ENCODE measurements at places on chromosomes 6 and 20.
A peak's percentile ranks its signal among the peaks of the same experiment; 100 is the strongest.

DNA sequence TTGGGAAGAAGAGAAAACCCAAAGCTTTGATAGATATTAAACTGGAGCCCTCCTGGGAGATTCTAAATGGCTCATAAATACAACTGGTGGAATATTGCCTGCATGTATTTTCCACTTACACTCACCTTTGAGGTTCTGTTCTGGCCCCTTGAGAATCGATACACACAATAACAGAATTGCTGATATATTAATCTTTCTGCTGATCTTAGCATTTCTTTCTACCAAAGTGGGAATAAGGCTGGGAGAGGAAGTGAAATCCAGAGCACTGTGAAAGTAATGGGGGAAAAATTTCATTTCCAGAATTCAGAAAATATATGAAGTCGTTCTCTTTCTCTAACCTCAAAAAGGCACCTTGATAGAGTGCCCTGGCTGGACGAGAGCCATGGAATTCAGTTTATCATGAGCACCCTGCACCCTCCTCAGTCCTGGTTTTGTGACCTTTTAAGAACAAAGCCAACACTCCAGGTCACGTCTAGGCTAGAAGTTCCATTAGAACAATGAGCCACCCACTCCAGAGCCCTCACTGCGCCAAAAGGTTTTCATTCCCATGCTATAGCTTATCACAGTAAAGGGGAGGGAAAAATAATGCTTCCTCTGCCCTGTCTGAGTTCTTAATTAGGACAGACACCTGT is 244.5 kb downstream of the CD83 start:
- no peak for DNase-seq

GRCh38 chr6:136318676-136319075 is 29.0 kb upstream of the BCLAF1 start:
- DNase-seq: no peak

- no peak for DNase-seq
Observed at GRCh38 chr6:127547215-127547614, 28.1 kb upstream of the MTCL3 start.

DNA sequence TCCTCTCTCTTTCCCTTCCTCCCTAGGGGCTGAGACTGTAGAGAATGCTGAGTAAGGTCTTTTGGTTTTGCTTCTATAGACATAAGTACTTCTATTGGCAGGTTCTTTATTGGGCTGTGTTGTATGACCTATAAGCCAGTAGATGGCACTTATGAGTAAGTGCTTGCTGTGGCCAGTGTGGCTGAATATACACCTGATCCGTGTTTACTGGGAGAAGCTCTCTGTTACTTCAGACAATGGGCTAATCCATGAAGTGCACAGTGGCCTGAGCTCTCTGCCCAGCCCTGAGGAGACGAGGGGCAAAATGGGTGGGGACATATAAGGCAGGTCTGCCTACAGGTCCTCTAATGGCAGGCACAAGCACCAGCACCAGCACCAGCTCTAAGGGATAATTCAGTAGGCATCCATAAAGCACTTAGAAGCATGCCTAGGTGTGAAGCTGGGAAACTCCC is 610.3 kb downstream of the RNF144B start:
- no peak for DNase-seq

DNA sequence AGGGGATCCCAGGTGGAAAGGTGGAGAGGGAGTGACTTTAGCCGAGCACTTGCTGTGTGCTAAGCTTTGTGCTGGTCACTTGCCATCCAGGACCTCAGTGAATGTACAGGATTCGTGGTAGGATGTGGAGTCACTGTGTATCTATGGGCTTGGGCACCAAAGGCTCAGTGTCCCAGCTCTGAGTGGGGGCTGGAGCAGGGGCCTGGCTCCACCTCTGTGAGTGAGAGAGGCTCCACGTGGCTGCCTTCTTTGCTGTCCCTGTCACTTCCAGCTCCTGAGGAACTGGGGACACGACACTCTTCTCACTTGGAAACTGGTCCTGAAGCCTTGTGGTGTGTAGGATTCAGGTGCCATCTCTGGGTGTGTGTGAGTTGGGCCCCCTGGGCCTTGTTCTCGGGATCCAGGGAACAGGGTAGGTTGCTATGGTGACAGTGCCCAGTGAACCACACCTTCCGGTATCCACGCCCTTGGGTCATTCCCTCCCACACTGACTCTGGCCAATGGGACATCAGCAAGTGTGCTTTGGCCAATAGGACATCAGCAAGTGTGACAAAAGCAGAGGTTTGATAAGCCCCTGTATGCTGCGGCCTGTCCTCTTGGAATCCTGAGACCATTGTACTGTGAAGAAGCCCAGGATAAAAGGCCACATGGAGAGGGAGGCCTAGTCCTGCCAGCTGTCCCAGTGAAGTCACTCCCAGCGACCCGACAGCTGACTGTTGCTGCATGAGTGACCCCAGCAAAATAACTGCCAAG is 87.7 kb downstream of the CDH22 start:
- DNase-seq: no peak

DNA sequence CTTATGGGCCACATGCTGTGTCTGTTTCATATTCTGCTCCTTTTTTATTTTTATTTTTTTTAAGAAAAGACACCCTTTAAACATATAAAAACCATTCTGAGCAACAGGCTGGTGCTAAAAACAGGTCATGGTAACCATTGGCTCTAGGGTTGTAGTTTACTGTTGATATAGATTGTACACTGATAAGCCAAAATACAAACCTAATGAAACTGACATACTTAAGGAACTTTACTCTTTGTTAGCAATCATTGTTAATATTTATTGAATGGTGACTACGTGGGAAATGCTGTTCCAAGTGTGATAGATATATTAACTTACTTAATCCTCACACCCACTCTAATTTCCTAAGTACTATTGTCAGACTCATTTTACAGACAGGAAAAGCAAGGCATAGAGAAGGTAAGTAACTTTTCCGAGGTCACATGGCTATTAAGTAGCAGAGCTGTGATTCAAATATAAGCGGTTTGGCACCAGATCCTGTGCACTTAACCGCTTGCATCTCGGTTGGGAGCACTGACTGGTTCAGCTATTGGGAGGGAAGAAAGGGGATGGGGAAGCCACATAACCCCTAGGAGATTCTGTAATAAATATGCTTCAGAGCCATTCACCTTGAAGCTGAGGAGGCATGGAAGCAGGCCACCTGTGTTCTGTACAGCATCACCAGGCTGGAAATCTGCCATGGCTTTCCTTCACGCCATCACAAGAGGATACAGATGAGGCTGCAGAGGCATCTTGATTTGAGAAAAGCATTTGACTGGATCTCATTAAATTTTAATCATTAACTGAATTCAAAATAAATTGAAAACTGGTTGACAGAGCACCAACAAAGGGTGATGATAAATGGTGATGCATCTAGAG is 4.9 kb downstream of the TRAF3IP2 start:
- no peak for DNase-seq

GRCh38 chr20:50294164-50295088 is 103.8 kb downstream of the CEBPB start:
- DNase-seq: no peak

GRCh38 chr6:140208286-140208685 is 833.8 kb upstream of the CITED2 start:
- no peak for DNase-seq

DNA sequence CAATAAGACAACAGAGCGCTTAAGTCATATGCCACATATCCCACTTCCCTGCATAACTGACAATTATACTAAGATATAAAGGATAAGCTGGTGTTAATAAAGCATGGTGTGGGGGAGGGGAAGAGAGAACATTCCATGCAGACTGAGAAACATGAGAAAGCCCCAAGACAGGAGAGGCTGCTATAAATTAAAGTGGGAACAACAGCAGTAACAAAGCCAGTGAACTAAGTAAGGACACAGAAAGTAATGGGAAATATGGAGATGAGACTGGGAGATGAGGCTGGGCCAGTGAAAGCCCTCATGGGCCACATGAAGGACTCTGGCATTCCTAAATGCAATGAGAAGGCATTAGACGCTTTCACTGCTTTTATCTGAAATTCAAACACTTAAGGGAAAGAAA is 41.3 kb downstream of the SESN1 start:
- no peak for DNase-seq

DNA sequence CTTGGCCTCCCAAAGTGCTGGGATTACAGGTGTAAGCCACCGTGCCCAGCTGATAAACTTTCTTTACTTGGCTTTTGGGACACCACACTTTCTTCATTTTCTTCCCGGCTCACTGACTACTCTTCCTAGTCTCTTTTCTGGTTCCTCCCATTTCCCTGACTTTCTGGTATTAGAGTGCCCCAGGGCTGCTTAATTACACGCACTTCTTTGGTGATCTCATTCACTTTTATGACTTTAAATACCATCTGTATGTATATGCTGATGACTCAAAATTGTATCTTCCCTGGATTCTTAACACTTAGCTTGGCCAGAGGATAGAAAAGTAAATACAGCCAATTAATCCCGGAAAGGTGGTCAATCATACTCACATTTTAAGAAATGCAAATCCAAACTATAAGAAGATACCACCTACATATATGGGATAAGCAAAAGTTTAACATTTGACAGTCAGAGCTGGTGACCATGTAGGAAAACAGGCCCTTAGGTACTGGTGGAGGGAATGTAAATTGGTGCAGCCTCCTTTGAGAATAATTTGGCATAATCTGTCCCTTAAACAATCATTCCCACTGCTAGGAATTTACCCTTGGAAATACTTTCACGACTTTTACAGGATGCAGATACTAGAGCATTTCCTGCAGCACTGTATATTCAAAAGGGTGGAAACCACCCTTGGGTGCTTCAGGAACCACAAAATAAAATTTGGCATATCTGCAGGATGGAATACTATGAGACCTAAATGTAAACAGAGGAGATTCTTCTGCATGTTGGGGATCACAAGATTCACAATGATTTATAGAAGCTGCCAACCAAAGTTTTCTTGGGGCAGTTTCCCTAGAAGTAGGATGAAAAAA is 9.4 kb upstream of the NANP start:
- no peak for DNase-seq

DNA sequence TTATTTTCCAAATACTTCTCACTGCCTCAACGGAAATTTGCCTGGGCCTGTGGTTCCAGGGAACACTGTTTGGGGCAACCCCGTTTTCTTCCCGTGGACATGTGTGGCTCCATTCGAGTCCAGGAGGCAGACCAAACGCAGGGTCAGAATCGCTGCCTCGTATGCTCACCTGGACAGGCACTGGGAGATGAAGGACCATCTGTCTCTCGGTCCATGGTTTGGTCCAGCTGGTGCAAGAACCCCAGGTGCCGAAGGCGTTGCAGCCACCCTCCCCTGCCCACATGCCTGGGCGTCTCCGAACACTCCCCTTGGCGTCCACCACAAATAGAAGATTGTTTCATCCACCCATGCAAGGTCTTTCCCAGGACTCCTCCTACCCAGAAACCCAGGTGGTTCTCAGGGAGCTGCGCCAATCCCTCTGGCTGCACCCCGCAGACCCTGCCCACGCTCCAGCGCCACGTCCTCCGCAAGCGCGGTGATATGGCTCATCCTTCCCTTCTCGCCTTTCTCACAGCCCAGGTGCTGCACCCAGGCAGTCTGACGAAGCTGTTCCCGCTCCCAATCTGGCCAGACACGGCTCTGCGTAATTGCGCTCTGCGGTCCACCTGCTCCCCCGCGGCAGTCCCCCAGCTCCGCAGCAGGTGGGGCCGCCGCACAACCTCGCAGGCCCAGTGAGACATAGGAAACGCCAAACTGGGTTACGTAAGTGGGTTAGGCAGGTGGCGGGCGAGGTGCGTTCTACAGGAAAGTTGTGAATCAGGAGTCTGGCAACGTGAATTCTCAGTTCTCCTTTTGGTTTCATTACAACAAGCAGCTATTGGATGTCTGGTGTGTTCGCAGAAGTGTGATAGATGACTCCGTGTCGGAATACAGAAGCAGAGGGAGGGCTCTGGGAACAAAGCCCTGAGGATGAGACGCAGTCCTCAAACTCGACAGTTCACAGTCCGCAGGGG is 146.2 kb upstream of the ECI2 start:
- peak; percentile 39 for DNase-seq

DNA sequence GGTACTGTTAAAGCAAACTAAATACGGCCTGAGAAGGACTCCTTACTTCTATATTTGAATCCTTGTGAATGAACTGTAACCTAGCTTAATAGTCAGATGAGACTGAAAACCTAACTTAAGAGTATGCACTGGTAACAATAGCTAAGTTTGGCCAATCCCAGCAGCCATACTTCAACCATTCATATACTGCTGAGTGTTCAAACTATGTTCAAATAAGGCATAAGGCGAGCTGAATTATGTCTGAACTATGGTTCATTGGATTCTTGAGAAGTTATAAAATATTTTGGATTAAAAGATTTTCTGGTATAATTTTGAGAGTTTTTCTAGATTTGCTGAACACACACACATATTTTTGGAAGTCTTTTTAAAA is 2.2 kb downstream of the SMPDL3A start:
- no peak for DNase-seq

DNA sequence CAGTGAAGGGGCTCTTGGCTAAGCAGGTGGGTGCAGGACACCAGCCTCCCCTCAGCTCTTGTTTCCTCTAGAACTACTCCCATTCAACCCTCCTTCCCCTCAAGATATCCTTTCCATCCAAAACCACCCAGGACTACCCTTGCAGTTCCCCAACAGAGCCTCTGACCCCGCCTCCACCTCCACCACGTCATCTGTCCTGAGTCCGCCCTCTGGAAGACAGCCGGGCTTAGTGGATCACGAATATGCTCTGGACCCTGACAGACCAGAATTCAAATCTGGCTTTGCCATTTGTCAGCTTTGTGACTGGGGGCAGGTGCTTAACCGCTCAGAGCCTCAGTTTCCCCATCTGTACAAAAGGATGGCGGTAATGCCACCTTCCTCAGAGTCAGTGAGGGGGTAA is 31.4 kb downstream of the TFEB start:
- DNase-seq: no peak

DNA sequence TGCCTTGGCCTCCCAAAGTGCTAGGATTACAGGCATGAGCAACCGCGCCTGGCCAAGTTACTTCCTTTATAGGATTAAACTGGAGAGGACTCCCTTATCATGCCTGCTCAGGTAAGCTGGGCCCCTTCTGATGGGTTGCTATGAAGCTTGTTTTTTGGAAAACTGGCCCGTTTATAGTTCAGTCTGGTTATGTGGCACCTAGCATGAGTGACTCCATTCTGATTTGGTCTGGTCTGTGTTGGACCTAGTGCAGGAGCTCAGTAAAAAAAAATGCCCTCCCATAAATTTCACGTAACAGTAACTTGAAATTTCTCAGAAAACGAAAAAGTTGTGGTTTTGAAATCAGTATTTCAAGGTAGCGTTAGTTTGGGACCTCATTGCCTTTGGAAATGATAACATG is 448.4 kb downstream of the HACE1 start:
- DNase-seq: no peak

DNA sequence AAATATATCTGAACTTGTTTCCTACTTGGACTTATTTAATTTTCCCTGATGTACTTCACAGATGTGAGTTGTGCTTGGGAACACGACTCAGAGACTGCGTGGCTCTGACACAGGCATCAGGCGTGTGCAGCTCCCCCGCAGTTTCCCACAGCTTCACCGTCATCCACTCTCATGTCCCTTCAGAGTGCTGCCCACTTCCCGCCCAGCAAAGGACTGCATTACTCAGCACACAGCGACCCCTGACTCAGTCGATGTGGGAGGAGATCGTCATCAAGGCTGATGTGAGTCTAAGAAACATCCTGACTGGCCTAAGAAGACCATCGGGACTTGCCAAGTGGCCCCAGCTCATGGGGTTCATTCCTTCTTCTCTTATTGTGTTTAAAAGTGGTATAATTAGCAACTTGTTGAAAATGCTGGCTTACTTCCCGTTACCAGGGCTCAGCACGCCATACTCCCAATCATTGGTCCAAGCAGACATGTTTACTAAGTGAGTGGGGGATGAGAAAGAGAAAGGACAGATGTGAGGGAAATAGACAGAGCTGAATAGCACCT is 539.4 kb upstream of the JARID2 start:
- no peak for DNase-seq

All from 8988T (cell line).